ENCODE measurements at places on chromosomes 1 and 21.

DNA sequence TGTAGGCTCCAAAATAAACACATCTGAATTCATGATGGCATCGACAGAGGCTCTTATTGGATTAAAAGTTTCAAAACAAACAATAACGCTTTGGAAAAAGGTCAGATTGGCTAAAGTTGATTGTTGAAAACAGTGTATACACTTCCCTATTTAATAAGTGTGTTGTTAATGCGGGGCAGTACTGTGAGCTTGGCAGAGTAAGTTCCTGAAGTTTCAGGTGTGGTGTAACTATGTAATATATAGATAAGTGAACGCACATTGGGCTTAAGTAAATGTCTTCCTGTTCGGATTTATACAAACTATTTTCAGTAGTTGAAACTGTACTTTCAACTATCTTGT, 810 bp downstream of the ZBTB37 start:
- no peak for DNase-seq

DNA sequence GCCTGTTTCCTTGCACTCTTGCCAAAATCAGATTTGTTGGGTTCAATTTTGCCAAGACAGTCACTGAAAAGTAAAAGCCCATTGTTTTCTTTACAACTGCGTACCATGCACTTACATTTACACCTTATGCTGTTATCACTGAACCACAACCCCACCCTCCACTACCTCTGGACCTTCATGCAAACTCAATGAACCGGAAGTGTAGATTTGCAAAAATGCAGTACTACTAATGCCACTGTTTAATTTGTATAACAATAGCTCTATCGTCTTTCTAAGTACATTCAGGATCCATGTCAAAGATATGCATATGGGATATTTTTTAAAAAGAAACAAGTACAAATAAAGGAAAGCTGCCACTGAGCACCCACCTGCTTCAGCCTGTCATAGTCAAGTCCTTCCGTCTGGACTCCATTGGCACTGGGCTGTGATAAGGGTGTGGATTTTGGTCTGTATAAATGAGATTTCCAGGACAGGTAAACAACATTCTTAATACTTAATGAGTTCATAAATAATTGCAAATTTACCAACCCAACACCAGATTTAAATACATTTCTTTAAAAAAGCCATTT, 72.9 kb upstream of the LBR start:
- no peak for DNase-seq

DNA sequence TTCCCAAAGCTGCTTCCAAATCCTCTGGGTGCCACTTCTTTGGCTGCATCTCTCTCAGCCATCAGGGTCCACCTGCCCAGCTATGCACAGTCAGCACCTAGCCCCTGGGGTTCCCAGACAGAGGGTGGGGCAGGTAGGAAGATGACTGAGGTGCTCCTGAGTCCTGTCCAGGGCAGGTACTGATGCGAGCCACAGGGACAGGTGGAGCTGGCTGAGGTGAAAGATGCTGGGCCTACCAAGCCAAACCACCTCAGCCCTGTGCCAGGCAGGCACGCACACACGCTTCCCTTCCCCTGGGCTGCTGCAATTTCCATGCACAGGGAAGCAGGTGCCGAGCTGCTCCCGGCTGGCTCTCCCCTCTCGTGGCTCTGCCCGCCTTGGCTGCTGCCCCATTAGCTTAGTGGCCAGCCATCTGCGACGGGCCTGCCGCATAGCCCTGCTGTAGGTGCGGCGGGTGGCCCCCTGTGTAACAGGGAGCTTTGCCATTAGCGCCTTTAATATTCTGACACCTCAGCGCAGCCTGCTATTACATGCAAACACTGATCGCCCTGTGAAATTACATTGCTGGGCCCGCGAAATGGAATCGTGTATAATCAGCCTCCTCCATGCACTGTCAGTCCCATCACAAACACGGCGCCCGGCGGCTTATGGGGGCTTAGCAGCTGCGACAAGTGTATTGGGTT, 38.9 kb downstream of the DMAP1 start:
- no peak for DNase-seq

DNA sequence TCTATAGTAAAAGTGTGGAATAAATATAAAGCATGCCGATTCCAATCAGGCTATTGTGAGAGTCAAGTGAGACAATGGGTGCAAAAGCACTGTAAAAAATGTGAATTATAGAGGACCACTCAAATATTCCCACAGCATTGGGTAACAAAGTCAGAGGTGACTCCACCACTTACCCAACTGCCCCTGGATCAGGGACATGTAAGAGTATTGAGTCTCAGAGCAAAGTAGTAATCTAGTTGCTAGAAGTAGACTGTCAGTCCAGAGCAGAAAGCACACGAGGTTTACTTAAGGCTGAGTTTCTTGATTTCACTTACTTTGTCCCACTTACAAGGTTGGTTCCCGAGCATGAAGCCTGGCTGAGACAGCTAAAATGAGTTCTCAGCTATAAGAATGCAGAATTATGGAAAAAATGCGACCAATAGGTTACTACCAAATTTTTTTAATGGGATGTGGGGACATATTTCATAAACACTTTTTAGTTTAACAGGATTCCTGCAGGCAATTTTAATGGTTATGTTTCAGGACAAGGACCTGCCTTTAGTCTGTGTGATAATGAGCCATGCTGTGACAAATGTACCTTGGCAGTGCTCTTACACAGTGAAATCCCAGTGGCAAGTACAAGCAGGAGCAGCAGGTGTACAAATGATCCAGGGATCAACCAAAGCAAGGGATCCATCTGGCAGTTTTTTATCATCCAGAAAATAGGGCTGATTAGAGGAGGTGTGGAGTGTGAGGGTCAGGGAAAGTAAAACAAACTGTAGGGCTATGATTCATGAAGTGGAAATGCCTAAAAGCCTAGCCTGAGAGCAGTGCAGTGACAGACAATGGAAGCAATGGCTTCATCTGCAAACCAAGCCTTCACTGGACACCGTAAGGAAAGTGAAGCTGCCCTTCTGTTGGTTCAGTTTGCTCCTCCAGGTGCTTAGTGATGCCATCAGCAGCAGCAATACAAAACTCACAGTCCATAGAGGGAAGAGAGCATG, 156.2 kb upstream of the SPAG17 start:
- no peak for DNase-seq

GRCh38 chr1:77845951-77846350, 42.5 kb upstream of the NEXN start:
- DNase-seq, result no peak

DNA sequence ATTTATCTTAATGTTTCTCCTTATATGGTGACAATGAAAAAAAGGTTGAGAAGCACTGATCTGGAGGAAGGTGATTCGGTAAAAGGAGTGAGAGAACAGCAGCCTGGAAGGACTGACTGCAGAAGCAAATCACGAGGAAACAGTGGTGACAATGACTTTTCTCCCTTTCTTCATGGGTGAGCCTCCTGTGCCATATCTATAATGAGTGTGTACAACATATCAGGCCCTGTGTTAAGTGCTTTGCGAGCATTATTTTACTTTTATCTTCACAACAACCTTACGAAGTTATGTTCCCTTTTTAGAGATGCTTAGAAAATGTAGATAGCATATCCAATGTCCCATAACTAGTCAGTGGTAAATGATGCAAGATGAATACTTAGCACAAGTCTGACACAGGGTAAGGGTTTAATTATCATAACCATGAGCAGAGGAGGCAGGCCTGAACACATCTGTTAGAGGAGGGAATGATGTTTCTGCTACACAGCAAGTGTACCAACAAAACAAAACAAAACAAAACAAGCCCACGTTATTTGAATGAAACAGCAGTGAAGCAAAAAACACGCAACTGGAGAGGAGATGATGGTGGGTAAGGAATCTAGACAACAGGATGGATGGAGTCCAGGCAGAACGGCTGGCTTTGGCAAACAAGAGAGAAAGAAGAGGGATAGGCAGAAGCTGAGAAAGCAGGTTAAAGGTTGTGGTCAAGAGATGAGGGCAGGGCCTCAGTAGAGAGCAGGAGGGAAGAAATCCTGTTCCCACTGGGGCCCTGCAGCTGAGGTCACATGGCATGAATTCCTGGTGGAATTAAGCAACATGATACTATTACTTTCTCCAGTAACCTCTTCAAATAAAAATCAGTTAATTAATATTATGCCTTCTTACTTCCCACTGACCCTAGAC, 29.6 kb downstream of the GNG12 start:
- DNase-seq, result no peak

- no peak for DNase-seq
Measured at GRCh38 chr1:234724516-234725176, 114.7 kb upstream of the IRF2BP2 start.

GRCh38 chr1:82472489-82473131, 671.9 kb downstream of the ADGRL2 start:
- DNase-seq, result no peak

GRCh38 chr21:30463713-30464112, 16.5 kb downstream of the KRTAP19-1 start:
- DNase-seq, result no peak

DNA sequence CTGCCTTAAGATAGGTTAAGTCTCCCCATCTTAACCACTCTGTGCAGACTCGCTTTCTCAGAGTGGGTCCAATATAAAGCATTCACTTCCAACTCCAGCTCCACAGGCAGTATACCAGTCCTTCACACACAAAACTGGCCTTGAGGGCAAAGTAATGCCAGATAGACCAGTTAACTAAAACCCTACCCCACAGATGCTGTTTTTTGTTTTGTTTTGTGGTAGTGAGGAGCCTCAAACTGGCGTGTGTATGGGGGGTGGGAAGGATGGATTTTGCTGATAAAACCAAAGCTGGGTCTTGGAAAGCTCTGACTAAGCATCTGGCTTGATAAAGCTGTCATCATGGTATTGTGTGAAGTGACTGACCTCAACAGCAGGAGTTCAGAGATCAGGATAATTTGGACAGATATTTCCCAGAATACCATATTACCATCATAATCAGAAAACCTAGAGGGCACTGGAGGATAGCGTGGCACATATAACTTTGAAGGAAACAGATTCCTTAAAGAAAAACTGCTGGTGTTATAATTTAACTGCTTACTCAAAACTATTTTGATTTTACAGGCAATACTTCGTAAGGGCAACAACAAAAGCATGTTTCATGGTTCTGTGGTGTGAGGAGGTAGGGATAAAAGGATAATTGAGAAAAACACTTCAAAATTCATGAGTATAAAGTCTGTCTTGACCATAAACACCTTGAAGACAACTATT, 29.6 kb upstream of the CPLANE2 start:
- DNase-seq, result no peak

GRCh38 chr21:34055615-34056014, 17.8 kb upstream of the MRPS6 start:
- DNase-seq, result no peak

GRCh38 chr1:229893762-229894444, 173.1 kb upstream of the GALNT2 start:
- DNase-seq, result no peak

DNA sequence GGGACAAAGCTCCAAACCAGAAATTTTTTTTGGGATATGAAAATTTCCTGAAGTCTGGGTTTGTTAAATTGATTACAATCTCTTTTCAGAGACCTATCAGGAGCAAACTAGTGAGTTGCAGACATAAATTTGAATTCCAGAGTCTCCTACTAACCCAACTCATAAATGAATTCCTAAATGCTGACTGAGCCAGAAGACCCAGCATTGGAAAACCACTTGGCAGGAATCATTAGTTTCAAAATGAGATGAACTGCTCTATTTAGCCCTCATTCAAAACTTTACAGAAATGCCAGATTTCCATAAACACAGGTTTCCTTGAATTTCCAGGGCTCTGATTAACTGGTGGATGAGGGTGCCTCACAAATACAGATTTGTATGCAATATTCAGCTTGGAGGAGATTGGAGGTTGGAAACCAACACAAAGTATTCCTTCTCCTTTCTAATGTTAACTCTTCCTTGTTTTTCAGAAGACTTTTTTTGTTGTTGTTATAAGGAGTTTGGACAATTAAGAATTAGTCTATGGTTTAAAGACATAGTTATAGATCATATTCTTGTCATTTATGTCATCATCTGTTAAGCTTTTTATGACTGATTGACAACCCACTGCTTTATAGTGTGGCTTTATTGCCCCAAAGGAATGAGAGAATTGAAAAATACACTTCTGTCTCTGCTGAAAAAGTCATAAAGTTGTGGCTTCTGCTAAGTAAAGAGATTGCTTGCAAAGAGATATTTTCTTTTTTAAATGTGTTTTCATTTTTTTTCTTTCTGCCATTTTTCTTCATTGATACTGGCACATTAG, 222.8 kb downstream of the HLX start:
- DNase-seq, result no peak

DNA sequence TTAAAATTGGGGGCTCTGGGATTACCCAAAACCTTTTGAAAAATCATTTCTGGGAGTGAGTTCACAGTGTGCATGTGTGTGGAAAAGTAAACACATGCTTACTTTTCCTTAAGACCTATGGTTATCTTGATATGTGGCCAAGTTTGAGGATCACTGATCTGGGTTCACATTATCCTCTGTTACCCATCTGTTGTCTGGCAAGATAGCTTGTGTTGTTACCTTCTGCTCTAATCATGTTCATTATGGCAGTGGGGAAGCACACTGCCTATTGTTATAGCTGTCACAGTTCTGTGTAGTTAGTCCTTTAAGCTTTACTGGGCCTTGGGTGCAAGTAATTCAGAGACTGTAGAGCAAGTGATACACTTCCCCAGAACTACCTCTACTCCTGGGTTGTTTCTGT, 5.0 kb downstream of the CTBS start:
- no peak for DNase-seq

DNA sequence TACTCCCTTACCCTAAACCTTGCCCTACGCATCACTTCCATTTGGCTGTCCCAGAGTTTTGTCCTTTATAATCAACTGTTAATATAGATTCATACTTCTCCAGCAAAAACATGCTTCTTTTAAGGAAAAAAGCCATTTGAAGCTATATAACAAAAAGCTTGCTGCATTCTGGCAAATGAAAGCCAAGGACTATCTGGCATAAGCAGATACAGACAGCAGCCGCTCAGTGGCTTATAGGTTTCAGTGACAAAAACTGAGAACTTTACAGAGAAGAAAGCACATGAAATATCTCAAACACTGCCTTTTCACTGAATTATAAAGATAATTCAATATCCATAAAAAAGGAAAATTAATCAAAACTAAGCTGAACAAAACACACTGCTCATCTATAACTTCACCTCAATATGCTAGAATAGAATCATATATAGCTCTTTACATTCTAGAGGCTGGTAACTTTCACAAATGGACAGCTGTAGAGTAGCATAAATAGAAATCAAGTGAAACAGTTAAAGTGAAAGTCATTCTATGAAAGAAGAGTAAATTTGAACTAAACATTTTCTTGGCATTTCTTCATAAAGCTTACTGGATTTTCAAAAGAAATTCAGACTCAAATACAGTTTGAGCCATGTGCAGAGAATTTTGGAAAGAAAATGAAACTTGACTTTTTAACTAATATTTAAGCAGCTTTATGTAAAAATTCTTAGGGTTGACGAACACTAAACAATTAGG, 19.6 kb downstream of the CDC42BPA start:
- no peak for DNase-seq

GRCh38 chr1:46618754-46619415, 2.3 kb upstream of the MOB3C start:
- DNase-seq, result no peak

Data from stimulated activated CD8-positive, alpha-beta memory T cell treated with anti-CD3 and anti-CD28 coated beads, Interleukin-7, amount 100 ng/mL, for 48 hours (primary cell).